NCI-H187 (cell line): ENCODE measurements at places on chromosomes 7 and 10.

- DNase-seq: no peak
Observed at GRCh38 chr7:130909881-130910672, 176.1 kb upstream of the KLF14 start.

- DNase-seq: no peak
Observed at GRCh38 chr7:130379921-130380860, at the start of gene CPA1. CPA1 (plus strand) TSS chr7:130380494; CDS start chr7:130380521, 27 bp downstream.

- no peak for DNase-seq
Observed at GRCh38 chr10:49169776-49170175, 18.4 kb downstream of the TMEM273 start.

DNA sequence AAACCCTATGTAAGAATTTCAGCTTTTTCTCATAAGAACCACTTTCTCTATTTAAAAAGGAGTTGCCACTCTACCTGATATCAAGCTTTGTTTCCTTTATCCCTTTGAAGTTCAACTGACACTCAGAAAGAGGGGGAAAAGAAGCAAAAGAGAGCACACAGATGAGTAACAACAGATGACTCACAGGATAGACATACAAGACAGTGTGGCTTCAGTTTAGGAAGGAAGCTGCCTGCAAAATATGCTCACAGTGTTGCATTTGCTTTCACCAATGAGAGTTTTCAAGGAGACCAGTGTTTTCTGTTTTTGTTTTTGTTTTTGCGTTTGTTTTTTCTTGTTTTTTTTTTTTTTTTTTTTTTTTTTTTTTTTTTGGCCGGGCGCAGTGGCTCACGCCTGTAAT lies 1181.6 kb downstream of the DNAJB9 start:
- DNase-seq: no peak

DNA sequence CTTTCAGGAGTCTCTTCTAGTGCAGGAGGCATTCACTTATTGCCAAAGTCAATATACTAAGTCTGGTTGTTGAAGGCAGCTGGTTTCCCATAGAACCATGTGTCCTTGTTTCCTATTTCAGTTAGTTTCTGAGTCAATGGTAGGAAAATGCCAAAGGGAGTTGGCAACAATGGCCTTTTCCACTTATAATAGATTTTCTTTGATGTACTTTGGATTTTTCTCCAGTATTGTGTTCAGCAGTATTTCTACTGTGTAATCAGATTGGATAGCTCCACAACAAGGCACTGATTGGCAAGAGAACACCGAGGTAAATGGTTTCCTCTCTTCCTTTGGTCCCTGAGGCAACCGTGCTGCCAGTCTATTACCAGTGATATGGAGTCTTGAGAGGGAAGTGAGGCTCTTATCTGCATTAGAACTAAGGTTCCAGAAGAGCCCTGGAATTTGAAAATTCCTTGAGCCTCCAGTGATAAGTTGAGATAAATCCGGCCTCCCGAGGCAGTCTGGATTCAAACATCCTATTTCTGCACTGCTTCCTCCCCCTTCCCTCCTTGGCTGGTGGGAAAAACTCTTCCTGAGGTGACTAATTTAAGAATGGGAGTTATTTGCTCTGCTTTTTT lies 7.9 kb upstream of the SEPTIN7 start:
- DNase-seq: no peak

GRCh38 chr10:131652438-131653139 lies 248.2 kb upstream of the PPP2R2D start:
- DNase-seq: no peak

DNA sequence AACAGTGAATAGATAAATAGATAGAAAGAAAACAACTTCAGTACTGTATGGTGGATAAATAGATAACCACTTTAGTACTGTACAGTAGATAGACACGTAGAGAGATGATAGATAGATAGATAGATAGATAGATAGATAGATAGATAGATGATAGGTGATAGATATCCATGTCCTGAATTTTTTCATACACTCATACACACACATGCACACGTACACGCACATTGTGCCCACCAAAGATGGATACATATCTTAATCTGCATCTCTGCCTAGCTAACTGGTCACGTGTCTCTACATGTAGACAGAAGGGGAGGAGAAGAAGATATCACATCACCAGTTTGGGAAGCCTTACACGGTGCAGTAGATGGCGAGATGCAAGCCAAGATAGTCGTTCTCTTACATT lies 99.2 kb downstream of the ARID5B start:
- DNase-seq: no peak

DNA sequence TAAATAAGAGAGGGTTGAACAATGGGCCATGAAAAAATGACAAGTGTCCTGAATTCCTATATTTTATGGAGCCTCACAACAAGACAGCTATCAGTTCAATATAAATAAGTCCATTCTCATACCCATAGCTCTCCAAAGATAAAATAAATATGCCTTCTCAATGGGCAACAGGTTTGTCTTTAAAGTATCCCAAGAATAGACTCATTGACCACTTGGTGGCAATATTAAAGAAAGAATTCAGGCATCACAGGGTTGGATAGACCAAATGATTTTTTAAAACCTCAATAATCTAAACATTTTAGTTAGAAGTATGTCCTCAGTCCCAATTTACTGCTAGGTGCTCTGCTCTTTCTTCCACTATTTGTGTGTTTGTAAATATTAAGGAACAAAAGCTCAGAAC lies 165.1 kb upstream of the WNT16 start:
- no peak for DNase-seq
